GM18507 (cell line): ENCODE measurements at places on chromosomes 3 and 15.

GRCh38 chr3:151015767-151016477, 43.4 kb upstream of the CLRN1 start:
- DNase-seq: no peak

GRCh38 chr15:62983956-62984355, 58.6 kb upstream of the TPM1 start:
- no peak for DNase-seq

GRCh38 chr3:125061170-125061569, 5.4 kb upstream of the HEG1 start:
- DNase-seq: no peak

- DNase-seq: no peak
Measured at GRCh38 chr3:125356140-125357026, 18.7 kb downstream of the ZNF148 start.

DNA sequence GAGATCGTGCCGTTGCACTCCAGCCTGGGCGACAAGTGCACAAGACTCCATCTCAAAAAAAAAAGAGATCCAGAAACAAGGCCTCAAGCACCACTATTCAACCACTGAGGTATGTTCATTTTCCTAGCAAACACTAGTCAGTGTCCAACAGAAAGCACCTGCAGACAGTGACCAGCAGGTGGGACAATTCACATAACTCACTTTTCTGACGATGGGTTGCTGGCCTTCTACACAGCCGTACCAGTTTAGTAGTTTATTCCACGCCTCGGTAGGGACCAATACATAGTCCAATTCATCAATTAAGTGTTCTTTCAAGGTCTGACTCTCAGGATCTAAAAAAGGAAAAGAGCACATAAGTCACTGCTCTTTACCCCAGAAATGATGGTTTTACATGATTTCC, 12.4 kb downstream of the USP4 start:
- no peak for DNase-seq

- no peak for DNase-seq
Measured at GRCh38 chr15:30872341-30872748, 31.4 kb upstream of the FAN1 start.

DNA sequence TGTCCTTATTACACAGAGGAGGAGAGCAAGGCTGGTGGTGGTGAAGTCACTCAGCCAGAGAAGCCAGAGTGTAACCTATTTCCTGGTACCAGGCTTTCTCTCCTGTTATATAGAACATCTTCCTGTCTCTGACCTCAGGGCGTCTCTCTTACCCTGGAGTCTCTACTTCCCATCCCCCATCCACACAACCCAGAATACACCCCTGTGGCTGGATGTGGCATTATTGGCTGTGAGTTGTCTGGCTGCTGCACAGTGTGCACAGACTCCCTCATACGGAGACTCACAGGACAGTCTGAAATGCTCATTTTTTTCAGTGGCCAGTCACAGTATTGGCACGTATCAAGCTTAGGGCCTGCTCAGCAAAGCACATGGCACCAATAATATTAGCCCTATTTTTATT, 8.6 kb downstream of the PODXL2 start:
- no peak for DNase-seq

DNA sequence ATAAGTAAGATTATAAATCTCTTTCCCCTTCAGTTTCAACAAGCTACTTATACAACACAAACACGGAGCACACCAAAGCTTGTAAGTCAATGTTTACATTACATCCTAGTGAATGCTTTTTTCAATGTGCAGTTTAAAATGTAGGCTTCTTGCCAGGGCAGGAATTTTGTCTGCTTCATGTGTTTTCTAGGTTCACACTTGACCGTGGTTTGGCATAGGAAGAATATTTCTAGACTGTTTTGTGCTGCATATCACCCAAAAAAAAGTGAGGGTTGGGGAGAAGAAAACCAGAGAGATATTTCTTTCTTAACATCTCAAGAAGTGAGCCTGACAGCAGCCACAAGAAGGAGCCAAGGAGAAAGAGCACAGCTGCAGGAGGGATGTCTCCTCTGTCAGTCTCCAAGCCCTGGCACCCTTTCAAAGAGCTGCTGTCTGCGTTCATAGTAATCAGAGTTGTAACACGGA, 255.8 kb downstream of the MEIS2 start:
- DNase-seq: no peak

GRCh38 chr3:11275926-11276325, 3.7 kb downstream of the ATG7 start:
- DNase-seq: no peak

DNA sequence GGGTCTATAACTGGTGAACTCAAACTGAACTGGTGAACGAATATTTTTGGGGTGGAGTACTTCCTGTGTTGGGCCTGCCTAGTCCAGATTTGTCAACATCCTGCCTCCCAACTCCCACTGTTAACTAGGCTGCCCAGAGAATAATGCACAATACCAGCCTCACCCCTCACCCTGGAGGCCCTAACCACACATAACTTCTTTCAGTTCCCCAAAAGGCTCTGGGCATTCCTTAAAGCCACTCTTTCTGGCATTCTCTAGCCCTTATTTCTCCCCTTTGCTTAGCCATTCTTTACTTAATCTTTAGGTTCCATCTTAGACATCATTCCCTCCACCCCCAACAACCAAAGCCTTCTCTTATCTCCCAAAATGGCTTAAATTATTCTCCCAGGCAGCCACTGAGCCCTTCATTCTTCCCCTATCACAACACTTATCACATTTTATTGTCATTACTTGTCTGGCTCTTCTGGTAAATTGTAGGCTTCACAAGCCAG, 9.1 kb upstream of the SEC11A start:
- no peak for DNase-seq
